ENCODE measurements at places on chromosomes 6 and 20.

GRCh38 chr6:116461932-116462885 is 1.0 kb downstream of the CALHM6 start:
- DNase-seq, result no peak

DNA sequence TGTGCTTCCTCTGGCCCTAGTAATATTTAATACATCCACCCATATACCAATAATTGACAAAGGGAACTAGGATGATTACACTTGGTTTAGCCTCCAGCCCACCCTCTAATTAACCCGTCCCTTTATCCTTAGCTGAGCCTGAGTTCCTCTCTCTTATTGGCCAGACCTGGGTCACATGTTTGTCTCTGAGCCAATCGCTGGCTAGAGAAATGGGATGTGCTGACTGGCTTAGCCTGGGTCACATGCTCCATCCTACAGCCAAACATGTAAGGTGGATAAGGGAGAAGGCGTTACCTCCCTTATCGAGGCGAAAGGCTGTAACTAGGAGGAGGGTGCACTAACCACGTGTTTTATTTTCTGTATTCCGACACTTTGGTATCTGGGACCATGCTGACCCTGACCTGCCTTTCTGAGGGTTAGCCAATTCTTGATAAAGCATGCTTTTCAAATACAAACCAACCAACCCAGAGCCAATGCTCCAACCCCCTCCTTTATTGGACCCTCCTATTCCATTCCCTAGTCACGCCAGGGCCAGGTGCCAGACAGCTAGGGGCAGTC is 262.7 kb downstream of the PREX1 start:
- DNase-seq, result no peak

- no peak for DNase-seq
These were observed 1257.2 kb upstream of the EYS start for GRCh38 chr6:66964216-66964615.

- no peak for DNase-seq
These were observed 159.1 kb downstream of the PKHD1 start for GRCh38 chr6:51928320-51928719.

DNA sequence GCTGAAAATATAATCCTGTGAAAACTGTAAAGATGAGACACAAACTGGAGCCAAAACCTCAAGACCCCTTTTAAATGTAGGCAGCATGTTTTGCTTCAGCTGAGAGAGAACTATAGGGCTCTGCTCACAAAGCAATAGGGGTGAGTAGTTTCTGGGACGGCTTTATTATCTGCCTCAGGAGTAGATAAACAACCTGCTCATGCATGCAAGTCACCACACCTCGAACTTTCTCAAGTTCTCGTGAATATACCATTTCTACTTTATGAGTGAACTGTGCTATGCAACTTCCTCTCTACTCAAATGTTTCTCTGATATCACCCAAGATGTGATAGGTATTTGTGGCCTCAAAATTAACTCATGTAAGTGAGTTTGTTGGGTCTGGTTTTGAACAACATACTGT is 7.5 kb upstream of the OOEP start:
- no peak for DNase-seq

- DNase-seq, result no peak
These were observed 24.1 kb downstream of the RBCK1 start for GRCh38 chr20:432208-432607.

GRCh38 chr6:168136622-168137021 is 57.6 kb upstream of the FRMD1 start:
- no peak for DNase-seq

Data from NCI-H2171 treated with DMSO at 0.1 percent for 48 hours (cell line).